ENCODE measurements at places on chromosomes 7 and 10.

DNA sequence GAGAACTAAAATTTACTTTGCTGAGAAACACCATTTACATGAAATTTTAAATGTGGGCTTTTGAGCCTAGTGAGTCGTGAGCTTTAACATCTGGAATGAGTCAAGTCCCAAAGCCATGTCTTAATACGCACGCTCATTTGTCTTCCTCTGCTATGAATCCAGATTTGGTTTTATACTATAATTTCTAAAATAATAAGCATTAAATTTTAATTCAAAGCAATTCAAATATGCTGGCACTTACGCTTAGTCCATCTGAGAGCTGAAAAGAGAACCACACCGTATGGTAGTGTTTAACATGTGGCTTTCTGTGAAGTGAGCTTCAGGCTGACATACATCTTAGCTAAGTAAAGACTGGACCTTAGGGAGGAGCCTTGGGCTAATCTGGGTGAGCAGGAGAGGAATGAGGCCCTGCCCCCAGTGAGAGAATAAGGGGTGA is 52.2 kb downstream of the CUBN start:
- no peak for DNase-seq

GRCh38 chr7:77752016-77752415 is 46.2 kb downstream of the TMEM60 start:
- DNase-seq, result no peak

DNA sequence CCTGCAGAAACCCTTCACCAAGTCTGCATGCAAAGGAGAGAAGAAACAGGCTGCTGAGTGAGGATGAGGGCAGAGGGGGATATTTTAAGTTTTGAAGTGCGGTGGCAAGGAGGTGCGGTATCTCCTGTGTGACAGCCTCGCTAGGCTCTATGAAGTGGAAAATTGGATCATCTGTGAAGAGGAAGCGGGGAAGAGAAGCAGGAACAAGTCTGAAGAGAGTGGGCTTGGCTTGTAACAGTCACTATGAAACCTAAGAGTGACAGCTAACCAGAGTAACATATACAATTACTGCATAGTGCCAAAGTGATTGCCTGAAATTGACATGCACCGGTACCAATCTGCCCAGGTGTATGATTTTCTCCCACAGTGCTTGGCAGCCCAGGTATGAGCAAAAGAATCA is 287.5 kb upstream of the KLF14 start:
- no peak for DNase-seq

- DNase-seq, result no peak
Measured at GRCh38 chr10:101671453-101671852, 23.5 kb downstream of the FBXW4 start.

DNA sequence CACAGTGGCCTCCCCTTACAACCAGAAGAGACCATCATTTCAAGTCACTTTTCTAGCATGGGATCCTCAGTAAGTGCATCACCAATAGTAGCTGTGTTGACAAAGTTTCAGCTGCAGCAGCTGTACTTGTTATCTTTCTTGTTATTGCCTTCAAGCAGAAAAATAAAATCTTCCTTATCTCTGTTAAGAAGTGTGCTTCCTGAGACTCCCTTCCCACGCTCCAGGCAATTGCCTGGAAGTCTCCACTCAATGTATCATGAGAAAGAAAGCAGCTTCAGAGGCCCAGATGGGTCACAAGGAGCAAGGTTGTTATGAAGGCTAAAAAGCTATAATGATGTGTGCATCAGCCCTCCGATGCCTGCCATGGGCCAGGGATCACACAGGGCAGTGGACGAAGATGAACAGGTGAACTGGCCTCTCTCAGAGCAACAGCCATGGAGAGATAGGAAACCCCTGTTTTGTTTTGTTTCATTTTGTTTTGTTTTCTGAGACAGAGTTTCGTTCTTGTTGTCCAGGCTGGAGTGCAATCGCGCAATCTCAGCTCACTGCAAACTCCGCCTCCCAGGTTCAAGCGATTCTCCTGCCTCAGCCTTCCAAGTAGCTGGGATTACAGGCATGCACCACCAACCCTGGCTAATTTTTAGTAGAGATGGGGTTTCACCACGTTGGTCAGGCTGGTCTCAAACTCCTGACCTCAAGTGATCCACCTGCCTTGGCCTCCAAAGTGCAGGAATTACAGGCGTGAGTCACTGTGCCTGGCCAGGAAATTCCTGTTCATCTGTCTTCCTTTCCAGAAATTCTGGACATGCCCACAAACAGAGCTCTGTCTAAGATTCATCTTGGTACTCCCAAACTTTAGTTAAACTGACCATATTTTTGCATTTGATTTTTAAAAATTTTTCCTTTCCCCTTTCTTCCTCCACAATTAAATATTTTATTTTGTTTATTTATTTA is 340.5 kb downstream of the TNS3 start:
- no peak for DNase-seq

DNA sequence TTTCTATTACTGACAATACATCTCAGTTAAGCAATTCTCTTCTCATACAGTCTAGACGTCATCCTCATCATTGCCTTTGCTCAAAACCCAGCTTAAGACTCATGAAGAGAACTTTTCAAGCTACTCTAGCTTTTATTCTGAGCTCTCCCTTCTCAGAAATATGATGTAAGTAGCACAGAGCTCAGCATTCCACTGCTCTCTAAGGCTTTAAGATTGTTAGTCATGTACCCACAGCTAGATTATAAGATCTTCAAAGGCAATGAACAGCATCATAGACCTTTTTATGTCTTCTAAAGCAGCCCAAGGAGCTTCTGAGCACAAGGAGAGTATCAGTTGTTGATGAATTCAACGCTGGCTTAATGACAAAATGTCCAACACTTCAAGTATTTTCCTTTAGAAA is 119.3 kb downstream of the NRP1 start:
- DNase-seq, result no peak

DNA sequence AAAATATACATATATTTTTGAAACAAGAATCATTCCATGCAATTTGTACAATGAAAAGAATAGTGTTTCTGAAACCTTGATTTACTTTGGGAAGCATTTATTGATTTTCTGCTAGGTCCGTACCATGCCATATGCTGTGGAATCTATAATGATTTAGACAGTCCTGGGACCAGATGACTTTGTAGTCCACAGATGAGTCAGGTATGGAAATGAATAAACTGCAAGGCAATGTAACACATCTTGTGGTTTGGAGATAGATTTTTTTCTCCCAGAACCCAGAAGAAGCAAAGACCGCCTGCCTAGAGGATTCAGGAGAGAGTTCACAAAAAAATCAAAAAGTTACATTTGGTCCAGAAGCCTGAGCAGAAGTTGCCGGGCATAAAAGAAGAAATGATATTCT is 190.4 kb downstream of the GPR37 start:
- no peak for DNase-seq

DNA sequence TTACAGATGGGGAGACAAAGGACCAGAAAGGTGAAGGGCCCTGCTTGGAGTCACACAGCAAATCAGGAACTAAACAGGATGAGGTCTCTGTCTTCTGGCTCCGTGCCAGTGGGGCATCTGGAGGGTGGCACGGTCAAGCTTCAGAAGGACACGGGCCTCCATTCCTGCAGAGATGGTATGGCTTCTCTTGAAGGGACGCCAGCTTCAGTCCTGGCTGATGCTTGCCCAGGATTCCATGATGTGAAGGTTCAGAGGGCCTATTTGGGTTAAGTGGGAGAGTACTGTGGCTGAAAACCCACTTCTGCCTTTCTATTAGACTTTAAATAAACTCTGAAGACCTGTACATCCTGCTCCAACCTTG is 6.1 kb downstream of the RAMP3 start:
- no peak for DNase-seq

DNA sequence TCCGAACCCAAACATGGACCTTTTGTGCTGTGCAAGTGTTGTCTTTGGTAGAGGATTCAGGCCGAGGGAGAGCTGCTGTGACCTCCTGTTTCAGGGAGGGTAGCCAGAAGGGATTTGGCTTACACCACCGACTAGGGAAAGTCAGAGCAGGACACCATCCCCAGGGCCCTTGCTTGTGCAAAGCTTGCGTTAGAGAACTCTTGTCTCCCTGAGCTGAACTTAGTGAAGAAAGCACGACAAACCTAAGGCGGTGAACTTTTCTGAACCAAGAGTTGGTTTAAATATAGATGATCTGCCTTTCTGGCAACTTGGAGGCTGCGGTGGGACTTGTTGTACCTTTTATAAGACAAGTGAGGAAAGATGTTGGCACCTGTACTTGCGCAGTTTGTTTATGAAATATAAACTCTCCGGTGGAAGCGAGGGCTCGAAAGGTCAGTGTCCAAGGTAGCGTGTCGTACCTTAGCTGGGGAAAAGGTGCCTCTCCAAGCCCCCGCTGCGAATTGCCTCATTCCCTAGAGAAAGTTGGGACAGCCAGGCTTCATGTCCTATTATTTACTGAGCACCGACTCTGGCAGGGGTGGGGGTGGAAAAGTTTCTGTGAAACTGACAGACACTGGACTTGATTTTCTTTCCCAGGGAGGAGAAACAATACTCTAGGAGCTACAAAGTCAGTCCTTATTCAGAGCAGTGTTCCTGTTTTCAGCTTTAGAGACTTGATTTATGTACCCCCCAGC is 31.6 kb downstream of the WBP1L start:
- no peak for DNase-seq

- no peak for DNase-seq
Measured at GRCh38 chr10:59812519-59813122, 59.4 kb upstream of the MRLN start.

DNA sequence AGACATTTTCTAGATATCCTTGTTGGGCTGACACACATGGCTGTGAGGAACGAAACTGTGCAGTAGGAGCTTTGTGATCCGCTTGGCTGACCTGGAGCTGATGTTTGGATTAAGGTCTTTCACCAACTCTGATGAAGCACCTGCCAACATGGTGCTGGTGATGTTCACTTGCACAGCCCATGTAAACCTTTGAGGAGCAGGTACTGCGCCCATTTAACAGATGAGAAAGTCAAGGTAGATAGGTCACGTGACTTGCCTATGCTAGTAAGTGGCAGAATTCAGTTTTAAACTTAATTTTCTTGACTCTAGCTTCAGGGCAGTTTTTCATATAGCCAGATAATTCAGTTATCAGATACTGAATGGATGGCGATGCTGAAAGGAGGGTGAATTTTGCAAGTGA is 351.9 kb downstream of the RPS24 start:
- no peak for DNase-seq

DNA sequence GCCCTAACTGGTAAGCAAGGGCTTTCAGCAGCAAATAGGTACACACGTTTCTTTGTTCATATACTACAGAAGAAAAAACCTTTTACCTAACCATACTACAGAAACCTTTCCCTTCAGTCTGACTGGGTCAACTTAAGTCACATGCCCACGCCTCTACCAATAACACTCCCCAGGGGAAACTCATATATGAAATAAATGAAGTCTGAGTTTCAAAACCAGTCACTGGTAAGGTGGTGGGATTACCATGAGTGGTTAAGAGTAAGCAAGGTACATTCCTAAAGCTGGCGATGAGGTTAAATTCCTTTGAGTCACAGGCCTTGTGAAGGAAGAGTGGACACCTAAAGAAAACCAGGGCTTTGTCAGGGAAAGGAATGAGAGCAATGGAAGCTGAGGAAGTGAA is 21.4 kb upstream of the KIF20B start:
- no peak for DNase-seq

DNA sequence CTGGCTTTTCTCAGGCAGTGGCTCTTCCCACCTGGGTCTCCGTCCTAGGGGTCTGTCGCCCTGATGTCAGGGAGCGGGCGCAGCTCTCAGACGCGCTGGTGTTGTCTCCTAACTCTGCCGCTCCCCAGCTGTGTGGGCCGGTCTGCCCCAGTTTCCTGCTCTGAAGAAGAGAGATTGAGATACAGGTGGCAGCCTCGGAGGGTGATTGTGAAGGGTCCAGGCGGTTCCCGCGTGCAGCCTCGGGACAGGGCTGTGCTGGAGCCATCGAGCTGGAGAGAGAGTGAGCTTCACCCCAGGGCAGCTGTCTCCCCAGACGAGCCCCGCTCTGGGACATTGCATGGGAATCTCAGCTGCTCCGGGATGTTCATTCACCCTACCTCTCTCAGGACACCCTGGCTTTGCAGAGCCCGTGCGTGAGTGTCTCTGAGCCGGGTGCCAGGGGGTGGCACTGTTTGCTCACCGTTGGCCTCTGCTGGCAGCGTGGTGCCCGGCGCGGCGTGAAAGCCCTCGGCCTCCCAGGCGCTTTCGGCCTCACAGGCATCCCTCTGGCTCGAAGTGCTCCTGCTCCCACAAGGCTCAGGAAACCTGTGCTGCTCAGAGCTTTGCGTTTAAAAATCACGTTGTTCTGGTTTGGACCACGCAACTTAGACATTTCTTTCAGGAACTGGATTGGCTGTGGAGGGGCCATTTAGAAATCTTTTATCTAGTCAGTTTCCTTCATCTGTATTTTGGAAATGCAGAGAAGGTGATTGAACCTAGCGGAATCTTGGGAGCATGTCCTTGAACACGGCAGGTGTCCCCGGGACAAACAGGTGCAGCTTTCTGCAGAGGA is 33.8 kb upstream of the ZFAND2A start:
- DNase-seq, result peak; percentile 24

GRCh38 chr10:47206449-47207280 is 93.3 kb upstream of the GDF10 start:
- no peak for DNase-seq

GRCh38 chr7:97280950-97281349 is 163.5 kb downstream of the SDHAF3 start:
- DNase-seq, result no peak

DNA sequence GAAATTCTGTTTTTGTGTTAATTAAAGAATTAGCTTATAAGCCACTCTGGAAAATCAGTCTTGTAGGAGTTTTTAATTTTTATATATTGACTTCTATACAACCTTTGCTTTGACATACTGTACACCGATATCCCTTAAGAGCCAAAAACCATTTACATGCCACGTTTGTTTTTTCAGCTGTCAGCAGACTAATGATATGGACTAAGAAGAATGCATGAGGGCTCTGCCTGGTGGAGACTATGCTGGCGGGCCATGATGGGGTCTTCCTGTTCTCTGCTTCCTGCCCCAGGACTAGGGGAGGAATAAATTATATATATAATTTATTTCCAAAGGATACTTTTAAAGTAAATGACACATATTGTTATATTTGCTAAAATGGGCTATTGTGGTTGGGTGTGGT is 96.3 kb downstream of the CDK14 start:
- no peak for DNase-seq

- no peak for DNase-seq
Measured at GRCh38 chr7:55189146-55189766, 170.4 kb downstream of the EGFR start.

DNA sequence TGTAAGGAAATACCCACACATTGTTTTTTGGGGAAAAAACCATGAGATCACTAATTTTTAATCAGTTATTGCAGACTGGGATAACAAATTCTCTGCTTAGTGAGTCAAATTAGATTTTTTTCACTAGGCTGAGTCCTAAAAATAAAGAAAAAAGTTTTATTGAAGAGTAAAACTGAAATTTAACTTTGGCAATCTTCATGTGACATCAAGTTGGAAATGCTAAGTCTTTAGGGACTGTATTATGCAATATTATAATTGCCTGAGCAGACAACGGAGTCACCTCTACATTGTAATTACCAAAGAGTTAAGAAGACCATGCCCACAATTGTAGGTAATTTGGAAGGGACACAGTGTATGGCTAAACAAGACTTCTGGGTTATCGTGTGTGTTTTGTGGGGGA is 2.2 kb upstream of the CLEC5A start:
- no peak for DNase-seq

GRCh38 chr10:55870186-55870585 is 490.9 kb downstream of the ZWINT start:
- no peak for DNase-seq

- DNase-seq, result no peak
Measured at GRCh38 chr10:124042656-124043309, 50.6 kb downstream of the CHST15 start.

- no peak for DNase-seq
Measured at GRCh38 chr7:35723011-35723410, 28.1 kb upstream of the HERPUD2 start.

- DNase-seq, result no peak
Measured at GRCh38 chr7:68730194-68730593, 868.1 kb upstream of the AUTS2 start.

GRCh38 chr10:27660711-27661110 is 84.9 kb downstream of the MKX start:
- DNase-seq, result no peak

All from DMS79 (cell line).